ENCODE measurements at places on chromosomes 5 and 9.

DNA sequence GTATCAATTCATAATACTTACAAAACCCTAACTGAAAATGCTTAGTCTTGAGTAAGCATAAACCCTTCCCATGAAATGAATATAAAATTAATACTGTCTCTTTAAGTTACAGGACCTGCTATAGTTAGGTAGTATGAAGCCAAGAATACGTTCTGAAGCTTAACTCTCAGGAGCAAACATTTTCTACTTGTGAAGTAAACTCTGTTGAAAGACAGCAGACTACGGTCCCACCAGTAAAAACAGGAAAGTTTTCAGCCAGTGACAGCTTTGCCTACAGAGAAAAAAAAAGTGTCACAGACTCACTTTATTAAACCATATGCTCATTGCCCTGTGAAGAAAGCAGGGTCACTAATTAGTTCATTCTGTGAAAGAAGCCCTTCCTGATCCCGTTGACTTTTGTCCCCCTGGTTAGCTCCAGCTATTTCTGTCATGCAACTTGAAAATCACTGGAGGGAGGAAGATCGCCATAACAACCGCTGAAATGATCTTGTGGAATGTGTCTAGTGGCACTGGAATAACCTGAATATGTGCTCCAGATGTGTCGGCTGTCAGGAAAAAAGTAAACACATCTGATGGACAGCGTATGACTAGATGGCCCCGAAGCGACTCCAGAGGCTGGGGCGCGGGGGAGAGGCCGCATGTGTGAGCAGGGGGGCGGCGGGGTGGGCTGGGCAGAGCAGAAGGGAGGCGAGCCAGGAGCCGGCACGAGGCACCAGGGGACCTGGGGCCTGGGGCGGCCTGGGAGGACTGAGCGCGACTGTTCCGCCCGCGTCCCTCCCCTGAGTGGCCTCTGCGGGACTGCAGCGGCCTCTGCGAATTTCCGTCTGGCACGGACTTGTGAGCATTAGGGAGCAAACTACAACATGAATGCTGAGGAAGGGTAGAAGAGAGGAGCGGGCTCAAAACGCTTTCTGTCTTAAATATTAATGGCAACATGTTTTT is 41.9 kb downstream of the BNC2 start:
- peak; percentile 88 for DNase-seq

DNA sequence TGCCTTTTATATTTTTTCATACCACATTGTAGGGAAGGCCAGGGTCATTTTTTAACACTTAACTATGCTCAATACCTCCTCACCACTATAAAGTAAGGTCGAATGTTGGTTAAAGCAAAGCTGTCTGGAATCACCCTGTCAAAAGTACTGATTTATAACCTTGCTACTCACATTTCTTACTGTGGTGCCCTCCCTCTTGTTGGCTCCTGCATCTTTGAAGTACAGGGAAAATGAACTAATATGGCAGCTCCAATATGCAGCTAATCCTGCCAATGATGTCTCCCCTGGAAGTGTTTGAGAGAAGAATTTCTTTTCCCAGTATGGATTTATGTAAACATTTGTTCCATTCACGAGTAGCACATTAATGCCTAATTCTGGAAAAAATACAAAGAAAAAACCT is 108.4 kb upstream of the RPS23 start:
- no peak for DNase-seq

DNA sequence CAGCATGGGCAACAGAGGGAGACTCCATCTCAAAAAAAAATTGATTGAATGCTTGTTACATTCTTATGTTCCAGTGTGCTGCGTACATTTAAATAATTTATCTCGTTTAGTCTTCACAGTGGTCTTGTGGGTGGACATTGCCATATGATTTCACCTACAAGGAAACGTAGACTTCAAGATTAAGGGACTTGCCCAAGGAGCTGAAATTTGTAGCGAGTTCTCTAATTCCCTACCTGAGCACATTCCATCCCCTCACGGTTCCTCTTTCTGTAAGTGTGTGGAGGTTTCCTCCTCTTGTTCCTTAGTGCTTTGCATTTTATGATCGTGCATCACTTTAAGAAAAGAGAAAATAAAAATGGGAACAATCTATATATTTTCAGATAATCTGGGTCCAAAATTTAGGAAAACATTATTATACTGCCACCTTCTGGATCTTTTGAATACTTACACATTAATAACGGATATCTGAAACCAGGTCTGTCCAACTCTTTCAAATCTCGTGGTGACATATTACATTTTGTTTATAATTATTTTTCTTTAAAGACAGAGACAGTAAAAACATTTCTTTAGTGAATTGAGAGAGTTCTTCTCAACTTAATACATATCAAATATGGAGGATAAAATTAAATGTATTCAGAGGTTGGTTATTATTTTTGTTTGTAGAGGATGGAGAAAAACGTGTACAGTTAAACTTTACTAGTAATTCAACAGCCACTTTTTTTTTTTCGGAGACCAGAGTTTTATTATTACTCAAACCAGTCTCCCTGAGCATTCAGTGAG is 29.9 kb upstream of the C7 start:
- peak; percentile 27 for DNase-seq

GRCh38 chr5:129243039-129243438 is 148.5 kb downstream of the ISOC1 start:
- DNase-seq, result peak; percentile 57

DNA sequence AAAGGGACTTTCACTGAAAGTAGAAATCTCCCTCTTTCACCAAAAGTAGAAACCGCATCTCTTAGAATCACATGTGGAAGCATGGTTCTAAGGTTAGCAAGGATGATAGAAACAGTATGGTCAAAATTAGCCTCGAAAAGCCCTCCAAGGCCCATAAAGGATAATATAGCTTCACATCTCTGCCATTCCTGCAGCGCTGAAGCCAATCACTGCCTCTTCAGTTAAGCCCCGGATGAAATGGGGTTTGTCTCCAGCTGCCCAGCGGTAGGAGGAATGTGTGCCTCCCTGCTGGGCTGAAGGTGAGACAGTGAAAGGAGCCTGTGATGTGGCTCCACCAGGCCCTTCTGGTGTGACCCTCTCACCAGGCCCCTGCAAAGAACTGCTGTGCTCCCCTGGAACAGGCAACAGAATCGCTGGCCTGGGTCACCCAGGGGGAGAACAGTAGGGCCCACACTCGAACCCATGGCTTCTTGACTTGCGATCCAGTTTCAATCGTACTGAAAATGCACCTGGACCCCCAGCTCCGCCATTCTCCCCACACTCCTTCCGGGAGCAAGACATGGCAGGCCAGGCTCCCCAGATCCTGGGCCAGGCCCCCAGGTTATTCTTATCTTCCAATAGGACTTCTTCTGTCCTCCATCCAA is 47.2 kb downstream of the CAMK2A start:
- no peak for DNase-seq

- DNase-seq, result no peak
Measured at GRCh38 chr9:74172874-74173273, 324.3 kb upstream of the RORB start.

GRCh38 chr5:8580298-8580697 is 711.4 kb downstream of the MTRR start:
- no peak for DNase-seq

- DNase-seq, result no peak
Measured at GRCh38 chr9:14932231-14932630, 22.0 kb upstream of the FREM1 start.

DNA sequence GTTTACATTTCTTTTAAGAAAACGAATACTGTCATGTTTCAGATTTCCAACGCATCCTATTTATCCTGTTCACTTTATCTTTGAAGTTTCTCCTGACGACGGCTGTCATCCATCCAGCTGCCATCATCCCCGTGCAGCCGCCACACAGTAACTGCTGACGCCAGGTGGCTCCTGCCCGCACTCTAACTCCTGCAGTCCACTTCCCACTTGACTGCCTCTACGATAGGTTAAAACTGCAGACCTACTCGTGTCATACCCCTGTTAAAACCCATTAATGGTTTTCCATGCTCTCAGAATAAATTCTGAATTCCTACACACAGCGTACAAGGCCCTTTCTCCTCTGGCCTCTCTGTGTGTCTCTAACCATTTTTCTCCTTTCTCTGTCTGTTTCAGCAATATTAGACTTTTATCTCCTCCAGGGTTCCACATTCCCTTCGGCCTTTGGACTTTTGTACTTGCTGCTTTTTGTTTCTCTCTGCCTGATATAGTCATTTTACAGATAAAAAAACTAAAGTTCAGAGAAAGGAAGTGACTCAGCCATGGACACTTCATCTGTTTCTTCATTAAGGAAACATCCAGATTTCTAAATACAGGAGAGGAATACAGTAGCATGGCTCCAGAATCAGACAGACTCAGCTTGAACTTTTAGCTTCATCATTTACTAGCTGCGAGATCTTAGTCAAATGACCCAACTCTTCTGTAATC is 84.9 kb downstream of the ADAMTS12 start:
- peak; percentile 76 for DNase-seq

- DNase-seq, result no peak
Measured at GRCh38 chr9:133246991-133247390, 28.0 kb downstream of the ABO start.

DNA sequence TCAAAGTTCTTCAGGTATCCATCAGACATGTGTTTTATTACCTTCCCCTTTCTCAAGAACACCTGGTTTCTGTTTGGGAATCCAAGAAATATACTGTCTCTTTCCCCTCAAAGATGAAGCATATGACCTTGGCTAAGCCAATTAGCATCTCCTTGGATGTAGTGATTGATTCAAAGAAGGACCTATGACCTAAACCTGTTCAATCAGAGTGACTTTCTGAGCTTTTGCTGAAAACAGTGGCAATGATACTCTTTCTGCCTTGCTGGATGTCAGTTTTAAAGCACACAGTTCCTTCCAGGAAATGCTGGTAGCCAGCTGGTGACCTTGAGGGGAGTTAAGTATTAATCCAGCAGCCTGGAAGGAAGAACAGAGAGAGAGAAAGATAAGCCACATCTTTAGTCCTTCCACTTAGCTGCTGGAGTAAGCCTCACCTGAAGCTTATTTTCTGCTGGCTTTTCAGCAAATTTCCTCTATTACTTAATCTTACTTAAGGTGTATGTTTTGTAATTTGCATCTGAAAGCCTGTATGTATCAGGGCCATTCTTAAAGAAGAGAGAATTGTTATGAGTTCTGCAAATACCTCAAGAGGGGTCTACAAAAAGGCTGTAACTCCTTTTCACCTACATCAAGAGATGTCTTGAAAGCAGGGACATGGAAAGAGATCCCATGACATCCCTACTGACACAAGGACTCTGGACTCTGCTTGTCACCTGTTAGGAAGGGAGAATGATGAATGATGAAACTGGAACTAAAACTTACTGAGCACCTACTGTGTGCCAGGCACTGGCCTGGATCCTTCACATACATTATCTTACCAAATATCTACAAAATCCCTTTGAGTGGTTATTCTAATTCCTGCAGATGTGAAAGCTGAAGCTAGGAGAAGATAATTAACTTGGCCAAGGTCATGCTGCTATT is 35.2 kb upstream of the PIK3R1 start:
- DNase-seq, result no peak

DNA sequence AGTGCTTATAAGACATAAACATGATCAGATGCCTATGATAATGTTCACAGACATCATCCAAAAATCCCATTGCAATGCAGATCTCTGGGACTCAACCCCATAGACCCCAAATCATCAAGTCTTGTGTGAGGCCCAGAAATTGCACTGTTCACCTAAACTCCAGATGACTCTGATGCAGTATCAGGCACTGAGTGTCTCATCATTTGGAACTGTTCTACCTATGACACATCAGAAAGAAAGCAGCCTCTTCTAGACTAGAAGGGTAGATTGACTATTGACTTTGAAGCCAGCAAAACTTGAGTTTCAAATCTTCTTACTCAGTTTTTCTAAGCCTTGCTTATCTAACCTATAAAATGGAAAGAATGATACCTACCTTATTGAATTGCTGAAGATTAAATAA is 58.7 kb upstream of the PAPPA start:
- no peak for DNase-seq

GRCh38 chr9:126702151-126703001 is 88.6 kb downstream of the LMX1B start:
- DNase-seq, result no peak

- no peak for DNase-seq
Measured at GRCh38 chr5:176405656-176406435, 10.5 kb downstream of the CLTB start.

DNA sequence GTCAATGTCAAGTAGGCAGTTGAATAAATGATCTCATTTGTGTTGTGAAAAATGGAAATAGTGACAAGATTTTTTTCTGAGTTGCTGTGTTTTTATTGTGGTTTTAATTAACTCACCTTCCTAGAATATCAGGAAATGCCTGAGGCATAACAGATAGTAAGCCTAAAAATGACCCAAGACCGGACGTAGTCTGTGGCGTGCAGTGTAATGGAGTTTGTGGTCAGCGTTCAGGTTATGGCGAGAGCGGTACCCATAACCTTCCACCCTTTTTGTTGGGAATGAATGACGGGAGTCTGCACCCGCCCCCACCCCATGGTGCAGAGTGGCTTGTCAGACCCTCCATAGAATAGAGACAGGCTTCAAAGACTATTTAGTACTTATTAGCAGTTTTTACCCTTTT is 119.3 kb downstream of the GALNT10 start:
- no peak for DNase-seq

DNA sequence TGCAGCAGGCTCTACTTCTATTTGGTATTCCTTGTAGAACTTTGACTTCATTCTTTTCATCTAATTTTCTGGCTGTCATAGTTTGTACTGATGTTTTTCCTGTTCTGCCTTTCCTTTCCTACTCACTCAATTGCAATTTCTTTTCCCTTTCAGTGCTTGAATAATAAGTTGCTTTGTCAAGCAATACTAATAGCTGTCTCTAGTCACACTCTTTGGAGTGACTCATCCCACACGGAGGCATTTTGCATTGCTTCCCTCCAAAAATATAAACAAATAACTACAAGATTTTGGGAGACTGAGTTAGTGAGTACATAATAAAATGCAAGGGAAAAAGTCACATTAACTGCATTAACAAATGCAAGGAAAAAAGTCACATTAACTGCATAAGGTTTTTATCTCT is 465.9 kb downstream of the CDH9 start:
- no peak for DNase-seq

- peak; percentile 44 for DNase-seq
Measured at GRCh38 chr9:72271613-72272478, 93.2 kb downstream of the ZFAND5 start.

DNA sequence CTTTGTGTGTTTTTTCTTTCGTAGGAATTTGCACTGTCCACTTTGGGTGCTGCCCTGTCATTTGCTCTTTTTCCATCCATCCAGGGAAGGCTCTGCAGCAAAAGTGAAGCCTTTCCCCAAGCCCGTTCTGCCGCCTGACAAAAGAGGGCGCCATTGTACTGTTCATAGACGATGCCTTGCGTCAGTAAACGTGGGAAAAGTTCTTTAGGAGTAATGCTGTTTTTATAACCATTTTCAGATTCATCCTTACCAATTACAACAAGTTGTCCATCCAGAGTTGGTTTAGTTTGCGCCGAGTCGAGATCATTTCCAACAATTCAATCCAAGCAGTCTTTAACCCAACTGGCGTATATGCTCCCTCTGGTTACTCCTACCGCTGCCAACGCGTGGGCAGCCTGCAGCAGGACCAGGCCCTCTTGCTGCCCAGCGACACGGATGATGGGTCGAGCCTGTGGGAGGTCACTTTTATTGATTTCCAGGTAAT is 34.3 kb upstream of the RPS23 start:
- DNase-seq, result peak; percentile 79

GRCh38 chr9:11128156-11128555 is 515.4 kb upstream of the PTPRD start:
- no peak for DNase-seq

Data from fibroblast of skin of right quadriceps (primary cell).